Mesenteric fat pad (tissue), 1 donor: ENCODE measurements at places on chromosomes 3 and 15. TPM values are rescaled to one million over a fixed set of nuclear protein-coding genes. Genes with fewer than 3 reads are reported as not detected.

- DNase-seq: no peak
These were observed 35.3 kb downstream of the TSPAN3 start for GRCh38 chr15:77035584-77035983.

Gene MUC4
- not detected for total RNA-seq

DNA sequence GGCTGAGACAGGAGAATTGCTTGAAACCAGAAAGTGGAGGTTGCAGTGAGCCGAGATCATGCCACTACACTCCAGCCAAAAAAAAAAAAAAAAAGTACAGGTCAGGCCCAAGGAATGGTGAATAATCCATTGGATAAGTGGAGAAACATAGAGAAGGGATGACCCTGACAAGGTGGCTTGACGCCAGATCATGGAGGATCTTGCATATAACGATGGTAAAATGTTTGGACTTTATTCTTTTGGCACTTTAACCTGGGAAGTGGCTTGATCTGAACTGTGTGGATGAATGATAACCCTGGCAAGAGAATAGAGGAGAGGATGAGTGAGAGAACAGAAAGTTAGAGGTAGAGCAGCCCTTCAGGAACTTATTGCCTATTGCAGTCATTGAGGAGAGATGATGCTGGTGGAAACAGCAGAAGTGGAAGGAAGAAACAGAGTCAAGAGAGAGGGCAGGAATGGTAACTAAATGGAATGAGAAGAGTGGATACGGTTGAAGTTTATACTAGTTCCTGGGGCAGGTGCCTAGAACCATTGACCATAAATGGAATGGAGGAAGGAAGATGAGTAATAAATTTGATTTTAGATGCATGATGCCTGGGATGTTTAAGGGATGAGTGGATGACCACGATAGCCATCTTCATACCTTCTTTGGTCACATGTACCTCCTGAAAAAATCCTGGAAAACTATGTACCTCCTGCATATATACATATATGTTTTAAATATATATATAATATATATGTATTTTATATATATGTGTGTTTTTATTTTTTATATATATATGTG, 57.8 kb downstream of the BLM start:
- DNase-seq: no peak

- DNase-seq: no peak
These were observed 82.9 kb downstream of the EOMES start for GRCh38 chr3:27639271-27639670.

DNA sequence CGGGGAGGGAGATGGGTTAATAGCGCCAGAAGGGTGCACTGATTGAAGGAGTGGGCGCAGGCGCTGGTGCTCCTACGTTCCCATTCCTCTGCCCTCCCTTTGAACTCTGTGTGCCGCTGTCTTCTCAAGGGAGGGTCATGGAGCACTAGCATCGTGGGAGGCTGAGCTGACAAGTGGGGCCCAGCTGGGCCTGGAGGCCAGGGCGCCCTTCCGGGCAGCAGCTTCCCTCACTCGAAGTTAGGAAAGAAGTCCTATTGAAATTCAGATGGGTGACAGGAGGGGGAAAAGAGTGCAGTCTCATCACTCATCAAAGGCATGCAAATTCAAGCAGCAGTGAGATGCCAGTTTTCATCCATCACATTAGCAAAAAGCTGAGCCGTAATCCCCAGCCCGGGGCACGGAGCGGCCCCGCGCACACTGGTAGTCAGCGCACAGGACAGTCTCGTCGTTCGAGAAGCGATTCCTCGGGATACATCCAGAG, 128.2 kb downstream of the LRRK1 start:
- DNase-seq: peak; percentile 64
